ENCODE measurements at places on chromosomes 2 and 18. TPM values are rescaled to one million over a fixed set of nuclear protein-coding genes. Genes with fewer than 3 reads are reported as not detected.

The GCG gene
- total RNA-seq, result not detected

The OR6B2 gene
- total RNA-seq, result not detected

The ERICH2 gene
- total RNA-seq, result not detected

The TFCP2L1 gene
- total RNA-seq, result under 0.01 TPM

The ALPI gene
- total RNA-seq, result not detected

The NIF3L1 gene
- total RNA-seq, result 34.1 TPM

The PRSS56 gene
- total RNA-seq, result 2.5 TPM

The REG3A gene
- total RNA-seq, result not detected

The CCBE1 gene
- 8.6 TPM for total RNA-seq

The SFXN5 gene
- 9.5 TPM for total RNA-seq

The OTOS gene
- not detected for total RNA-seq

DNA sequence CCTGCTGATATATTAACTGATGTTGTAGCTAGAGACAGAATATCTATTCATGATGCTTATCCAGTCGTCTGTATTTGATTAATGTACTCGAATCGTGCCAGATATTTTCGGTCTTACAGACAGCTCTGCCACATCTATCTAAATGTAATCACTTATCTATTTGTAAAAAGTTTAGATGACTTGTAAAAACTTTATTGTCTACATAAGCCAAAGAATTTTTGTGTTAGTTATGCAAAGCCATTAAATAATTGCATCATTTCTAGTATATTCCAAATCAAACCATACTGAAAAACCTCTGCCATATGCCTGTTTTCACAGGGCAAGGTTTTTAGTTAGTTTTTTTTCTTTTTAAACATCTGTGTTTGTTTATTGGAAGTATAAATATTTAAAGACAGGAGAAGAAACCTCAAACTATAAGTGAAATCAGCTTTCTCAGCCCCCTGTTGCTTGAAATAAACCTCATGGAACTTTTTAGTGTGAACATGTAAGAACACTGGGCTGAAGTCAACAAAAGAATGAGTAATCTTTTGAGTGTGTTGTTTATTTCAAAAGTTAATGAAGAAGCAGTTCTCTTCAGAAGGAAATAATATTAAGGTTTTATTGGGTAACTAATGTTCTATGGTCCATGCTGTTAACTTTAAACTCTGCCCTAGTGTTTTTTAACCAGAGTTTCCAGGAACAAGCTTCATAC lies 657.6 kb upstream of the SYT4 start:
- no peak for DNase-seq

DNA sequence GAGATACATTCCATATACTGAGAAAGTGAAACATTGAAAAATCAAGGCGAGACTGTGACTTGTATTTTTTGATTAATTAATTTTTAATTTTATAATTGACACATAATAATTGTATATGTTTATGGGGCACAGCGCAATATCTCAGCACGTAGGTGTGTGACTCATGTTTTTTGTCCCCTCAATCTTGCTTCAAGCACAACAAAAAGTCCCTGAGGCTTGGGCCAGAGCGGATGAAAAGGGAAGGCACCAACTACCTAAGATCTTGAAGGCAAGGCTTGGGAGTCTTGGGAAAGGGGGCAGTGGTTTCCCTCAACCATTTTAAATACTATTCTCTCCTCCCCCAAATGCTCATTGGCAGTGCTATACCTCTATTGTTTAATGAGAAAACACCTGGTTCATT lies 9.9 kb downstream of the SGPP2 start:
- no peak for DNase-seq

GRCh38 chr2:149161481-149162225 lies 123.2 kb downstream of the LYPD6B start:
- DNase-seq, result no peak

DNA sequence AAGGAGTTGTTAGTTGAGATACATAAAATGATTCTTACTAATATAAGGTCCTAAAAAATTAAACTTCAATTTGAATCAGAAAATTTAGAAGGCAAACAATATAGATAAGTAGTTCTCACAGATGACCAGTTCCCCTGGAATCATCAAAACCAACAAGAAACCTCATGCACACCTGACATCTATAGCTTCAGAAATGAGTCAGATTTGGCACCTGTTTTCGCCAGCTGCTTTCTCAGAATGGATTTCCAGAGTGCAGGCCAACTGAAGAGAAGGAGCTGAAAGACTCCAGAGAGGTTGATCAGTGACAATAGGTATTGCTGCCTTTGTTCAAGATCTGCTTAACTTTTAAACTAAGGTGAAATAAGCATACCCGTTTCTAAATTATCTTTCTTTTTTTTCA lies 192.4 kb downstream of the RDH14 start:
- peak; percentile 80 for DNase-seq

DNA sequence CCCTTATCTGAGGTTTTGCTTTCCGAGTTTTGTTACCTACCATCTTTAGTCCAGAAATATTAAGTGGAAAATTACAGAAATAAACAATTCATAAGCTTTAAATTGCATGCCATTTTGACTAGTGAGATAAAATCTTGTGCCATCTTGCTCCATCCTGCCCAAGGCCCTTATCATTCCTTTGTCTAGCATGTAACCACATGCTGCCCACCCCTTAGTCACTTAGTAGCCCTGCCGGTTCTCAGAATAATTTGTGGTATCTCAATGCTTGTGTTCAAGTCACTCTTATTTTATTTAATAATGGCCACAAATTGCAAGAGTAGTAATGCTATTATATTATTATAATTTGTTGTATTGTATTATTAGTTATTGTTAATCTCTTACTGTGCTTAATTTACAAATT lies 36.8 kb upstream of the VPS54 start:
- DNase-seq, result no peak

DNA sequence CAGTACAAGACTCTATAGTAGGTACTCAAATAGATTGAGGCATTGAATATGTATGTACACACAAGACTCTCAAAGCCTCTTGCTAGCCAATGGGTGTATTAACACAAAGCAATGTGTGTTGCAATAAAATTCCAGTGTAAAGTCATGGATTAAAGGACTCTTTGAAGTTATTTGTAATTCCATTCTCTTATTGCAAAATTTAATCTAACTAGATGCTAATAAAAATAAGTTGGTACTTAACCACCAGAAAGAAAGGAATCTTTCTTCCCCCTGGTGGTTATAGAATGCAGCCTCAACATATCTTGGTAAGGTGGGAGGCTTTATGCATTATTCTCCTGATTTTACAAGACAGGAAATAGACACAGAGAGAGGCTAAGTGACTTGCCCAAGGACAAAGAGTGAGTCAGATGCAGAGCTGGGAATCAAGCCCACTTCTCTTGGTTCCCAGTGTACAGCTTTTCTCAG lies 18.0 kb downstream of the LRP1B start:
- no peak for DNase-seq

- DNase-seq, result no peak
Measured at GRCh38 chr2:128313091-128313836, 5.4 kb downstream of the HS6ST1 start.

DNA sequence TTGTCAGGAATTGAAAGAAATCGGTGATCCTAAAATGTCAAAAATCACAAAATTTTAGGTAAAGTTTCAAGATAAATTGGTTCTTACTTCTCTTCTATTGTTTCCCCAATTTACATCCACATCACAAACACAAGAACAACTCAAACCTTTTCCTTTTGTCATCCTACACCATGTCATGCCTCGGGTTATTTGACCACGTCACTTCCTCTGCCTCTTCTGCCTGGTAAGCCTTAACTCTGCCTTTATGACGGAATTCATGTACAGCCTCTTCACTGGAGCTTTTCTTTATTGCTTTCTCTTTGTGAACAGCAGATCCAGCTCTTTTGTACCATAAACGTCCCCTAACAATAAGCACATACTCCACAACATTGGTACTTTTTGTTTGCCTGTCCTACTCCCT lies 258.0 kb downstream of the DPP10 start:
- no peak for DNase-seq

DNA sequence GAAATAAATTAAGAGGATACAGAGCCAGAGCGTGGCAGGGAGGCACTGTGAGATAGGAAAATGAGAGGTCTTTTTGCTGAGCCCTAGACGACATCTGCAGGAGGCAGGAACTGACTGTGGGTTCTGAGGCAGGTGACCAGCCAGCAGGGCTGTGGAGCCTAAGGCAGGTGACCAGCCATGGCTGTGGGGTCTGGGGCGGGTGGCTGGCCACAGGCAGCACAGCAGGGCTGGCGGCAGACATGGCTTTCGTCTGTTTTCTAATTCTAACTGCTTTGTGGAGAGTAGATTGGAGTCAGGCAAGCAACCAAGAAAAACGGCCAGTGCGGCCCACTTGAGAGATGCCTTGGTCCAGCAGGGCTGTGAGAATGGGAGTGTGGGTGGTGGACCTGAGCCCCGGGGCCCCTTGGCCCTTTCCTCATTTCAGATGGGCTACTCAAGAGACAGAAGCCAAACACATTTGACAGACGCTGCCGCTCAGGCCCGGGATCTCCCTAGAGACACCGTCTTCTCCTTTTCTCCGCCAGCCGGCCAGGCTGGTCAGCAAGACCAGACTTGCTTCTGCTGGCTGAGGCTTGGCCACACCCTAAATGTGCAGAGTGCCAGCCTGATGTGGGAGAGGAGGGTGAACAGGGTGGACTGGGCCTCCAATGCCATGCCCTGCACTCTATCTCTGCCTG lies 19.7 kb upstream of the GNAL start:
- DNase-seq, result no peak

- no peak for DNase-seq
Measured at GRCh38 chr2:138727956-138728355, 52.2 kb downstream of the NXPH2 start.

GRCh38 chr2:182064019-182064778 lies 78.5 kb downstream of the PPP1R1C start:
- DNase-seq, result no peak

DNA sequence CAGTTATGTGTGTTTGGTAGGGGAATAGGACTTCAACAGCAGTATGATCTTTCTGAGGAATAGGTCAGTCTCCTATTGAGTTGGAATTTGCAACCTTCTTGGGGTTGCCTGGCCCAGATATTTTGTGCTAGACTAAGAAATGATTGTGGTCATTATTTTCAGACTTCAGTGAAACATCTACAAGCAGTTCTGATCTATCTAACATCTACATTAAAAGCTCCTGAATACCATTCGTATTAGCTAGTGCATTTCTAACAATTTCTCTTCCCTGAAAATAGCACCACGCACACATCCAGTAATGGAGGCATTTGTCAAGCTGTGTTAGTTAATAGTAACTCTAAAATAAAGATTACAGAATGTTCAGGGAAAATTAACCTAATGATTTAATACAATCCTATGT lies 179.3 kb downstream of the FIGN start:
- DNase-seq, result no peak

- no peak for DNase-seq
Measured at GRCh38 chr2:179106342-179106675, 56.4 kb upstream of the CCDC141 start.

DNA sequence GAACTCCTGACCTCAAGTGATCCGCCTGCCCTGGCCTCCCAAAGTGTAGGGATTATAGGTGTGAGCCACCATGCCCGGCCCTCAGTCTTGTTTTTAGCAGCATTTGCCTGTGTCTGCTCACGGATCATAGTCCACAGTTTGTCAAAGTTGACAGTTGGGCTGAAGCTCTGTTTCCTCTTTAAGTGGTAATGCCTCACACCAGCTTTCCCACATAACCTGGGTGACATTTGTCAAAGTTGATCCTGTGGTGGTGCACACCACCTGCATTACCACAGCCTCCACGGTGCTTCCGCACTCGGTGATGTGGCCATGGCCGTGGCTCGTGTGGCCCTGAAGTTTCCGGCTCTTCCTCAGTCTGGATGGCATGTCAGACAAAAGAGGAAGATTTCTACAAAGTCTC lies 27.1 kb downstream of the RAB31 start:
- no peak for DNase-seq

Measured in myocyte (in vitro differentiated cells).